ENCODE measurements at places on chromosomes 11 and 22. TPM values are rescaled to one million over a fixed set of nuclear protein-coding genes. Genes with fewer than 3 reads are reported as not detected.

DNA sequence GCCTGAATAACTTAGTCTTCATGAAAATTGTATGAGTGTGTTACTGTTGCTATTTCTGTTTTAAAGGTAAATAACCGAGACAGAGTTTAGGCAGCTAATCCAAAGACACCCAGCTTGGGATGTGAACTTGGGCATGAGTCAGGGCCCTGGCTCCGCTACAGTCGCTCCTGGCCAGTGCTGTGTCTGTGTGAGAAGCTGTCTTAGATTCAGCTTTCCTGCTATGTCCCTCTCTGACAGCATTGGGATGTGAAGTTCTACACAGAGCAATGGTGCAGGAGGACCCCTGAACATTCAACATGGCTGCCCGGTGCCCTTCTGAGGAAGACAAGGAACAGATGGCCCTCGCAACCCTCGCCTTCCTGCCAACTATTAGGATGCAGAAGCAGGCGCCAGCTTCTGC is 49.4 kb downstream of the GALNT18 start:
- H3K36me3 ChIP-seq = no peaks in the 10 kb centered on the region
- no peaks in the 10 kb centered on the region for H3K27me3 ChIP-seq
- DNase-seq = no peak
- no peak overlapping the region for H3K27ac ChIP-seq
- no peak overlapping the region for H3K4me3 ChIP-seq
- no peaks in the 10 kb centered on the region for H3K4me1 ChIP-seq

DNA sequence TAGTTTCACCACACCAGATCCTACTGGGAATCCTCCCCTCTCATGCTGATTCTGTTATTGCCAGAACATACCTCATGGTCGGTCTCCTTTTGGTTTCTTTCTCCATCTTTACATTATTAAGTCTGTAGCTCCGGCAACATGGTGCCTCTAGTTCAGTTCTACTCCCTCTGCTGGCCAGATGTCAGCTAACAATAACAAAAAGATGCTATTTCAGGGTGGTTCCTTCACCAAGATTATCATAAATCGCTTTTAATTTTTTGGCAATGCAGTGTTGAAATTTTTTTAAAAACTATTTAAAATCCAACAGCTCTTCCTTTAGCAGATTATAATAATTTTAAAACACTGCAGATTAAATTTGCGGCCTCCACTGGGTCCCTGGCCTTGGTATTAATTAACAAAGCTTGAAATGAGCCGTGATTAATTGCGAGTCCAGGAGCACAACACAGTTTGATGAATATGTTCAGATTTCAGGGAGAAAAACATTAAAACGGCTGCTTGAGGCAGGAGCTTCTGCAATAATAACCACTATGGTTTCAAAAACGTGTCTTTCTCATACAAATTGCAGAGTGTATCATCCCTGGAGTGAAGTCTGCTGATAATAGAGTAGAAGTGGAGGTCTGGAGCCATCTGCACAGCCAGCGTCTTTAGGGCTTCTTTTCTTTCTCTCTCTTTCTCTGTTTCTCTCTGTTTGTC is 492.9 kb upstream of the KIRREL3 start:
- H3K27me3 ChIP-seq = no peaks in the 10 kb centered on the region
- no peak for DNase-seq
- no peak overlapping the region for H3K4me3 ChIP-seq
- H3K36me3 ChIP-seq = no peaks in the 10 kb centered on the region
- no peaks in the 10 kb centered on the region for H3K4me1 ChIP-seq

DDIAS gene
- total RNA-seq = 0.38 TPM

TSSK2 gene
- total RNA-seq = not detected

DNA sequence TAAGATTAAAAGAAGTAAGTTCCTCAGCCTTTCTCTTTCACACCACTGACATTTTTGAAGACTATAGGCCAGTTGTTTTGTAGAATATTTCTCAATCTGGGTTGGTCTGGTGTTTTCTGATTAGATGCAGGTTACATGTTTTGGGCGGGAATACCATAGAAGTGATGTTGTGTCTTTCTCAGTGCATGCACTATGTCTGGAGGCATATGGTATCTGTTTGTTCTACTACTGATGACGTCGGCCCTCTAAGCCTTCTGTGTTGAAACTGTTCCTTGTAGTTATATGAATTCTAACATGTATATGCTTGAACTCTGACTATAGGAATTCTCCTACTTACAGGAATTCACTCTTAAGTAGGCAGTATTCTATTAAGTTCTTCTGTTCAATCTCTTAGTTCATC is 21.6 kb downstream of the ZFTA start:
- H3K36me3 ChIP-seq = no peaks in the 10 kb centered on the region
- DNase-seq = no peak
- H3K27ac ChIP-seq = no peak overlapping the region
- no peak overlapping the region for H3K4me3 ChIP-seq
- peaks cover 3% of the 10 kb centered on the region for H3K4me1 ChIP-seq

DNA sequence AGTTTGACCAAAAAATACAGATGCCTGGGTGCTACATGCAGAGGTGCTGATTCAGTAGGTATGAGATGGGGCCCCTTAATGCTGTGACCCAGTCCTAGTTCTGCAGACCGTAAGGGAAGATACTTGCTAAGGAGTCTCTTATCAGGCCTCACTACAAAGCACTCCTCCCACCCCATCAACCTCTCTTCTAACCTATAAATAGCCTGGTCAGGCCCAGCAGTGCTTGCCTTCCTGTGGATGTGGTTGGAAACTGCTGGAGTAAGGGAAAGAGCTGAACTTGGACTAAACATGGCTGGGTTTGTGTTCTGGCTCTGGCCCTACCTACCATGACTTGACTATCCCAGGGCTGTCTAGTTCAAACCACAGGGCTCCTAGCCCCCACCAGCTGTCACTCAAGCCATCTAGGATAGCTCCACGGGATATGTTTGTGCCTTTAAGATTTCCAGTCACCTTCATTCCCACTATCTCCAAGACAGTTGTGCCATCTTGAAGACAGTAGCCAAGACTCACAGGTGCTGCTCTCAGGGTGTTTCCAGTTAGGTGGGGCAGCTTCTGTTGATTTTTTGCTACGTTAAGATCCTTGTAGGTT is 9.5 kb upstream of the DKK3 start:
- DNase-seq = no peak
- H3K4me3 ChIP-seq = no peak overlapping the region
- no peak overlapping the region for H3K27ac ChIP-seq
- H3K27me3 ChIP-seq = no peaks in the 10 kb centered on the region
- H3K36me3 ChIP-seq = no peaks in the 10 kb centered on the region

- H3K4me1 ChIP-seq = no peaks in the 10 kb centered on the region
- DNase-seq = no peak
- no peak overlapping the region for H3K27ac ChIP-seq
Observed at GRCh38 chr11:116534270-116534975, 238.4 kb downstream of the BUD13 start.

GRCh38 chr11:2436521-2437031 is 7.7 kb downstream of the TRPM5 start:
- no peak overlapping the region for H3K27ac ChIP-seq
- no peaks in the 10 kb centered on the region for H3K27me3 ChIP-seq
- no peaks in the 10 kb centered on the region for H3K4me1 ChIP-seq

ROBO3 gene
- 6.0 TPM for total RNA-seq

DNA sequence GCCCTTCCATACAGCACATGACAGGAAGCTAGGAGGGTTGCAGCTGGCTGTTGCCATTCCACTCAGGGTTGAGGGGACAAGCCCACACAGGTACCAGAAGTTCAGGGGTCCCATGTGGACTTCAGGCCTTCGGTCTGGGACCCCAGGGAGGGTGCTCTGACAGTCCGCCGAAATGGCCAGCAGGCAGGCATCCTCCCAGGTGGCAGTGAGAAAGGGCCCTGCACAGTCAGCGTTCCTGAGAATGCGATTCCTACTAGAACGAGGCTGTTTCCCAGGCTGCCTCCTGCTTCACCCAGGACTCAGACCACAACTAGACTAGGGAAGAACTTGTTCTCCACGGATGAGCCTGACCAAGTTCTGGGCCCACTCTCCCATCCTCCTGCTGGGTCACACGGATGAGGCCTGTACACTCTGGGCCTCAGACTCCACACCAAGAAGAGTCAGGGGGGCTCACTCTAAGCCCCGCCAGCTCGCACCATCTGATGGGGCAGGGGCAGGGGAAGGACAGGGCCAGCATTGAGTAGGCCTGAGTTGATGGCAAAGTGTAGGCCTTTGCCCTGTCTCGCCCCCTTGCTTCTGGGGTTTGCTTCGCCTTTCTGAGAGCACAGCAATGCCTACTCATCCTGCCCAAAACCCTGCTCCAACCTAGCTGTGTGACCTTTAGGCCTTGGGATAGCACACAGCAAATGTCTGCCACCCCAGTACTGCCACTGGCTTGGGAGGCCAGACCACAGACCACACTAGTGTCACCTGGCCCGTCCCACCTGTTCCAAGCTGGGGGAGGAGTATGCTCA is 14.0 kb downstream of the KCNQ1OT1 start:
- DNase-seq = no peak
- H3K4me1 ChIP-seq = no peaks in the 10 kb centered on the region
- no peaks in the 10 kb centered on the region for H3K27me3 ChIP-seq
- no peak overlapping the region for H3K4me3 ChIP-seq
- no peak overlapping the region for H3K27ac ChIP-seq

GRCh38 chr11:45450189-45450588 is 164.0 kb upstream of the SYT13 start:
- H3K27me3 ChIP-seq = no peaks in the 10 kb centered on the region
- no peak overlapping the region for H3K4me3 ChIP-seq
- no peak overlapping the region for H3K27ac ChIP-seq
- no peaks in the 10 kb centered on the region for H3K4me1 ChIP-seq

DNA sequence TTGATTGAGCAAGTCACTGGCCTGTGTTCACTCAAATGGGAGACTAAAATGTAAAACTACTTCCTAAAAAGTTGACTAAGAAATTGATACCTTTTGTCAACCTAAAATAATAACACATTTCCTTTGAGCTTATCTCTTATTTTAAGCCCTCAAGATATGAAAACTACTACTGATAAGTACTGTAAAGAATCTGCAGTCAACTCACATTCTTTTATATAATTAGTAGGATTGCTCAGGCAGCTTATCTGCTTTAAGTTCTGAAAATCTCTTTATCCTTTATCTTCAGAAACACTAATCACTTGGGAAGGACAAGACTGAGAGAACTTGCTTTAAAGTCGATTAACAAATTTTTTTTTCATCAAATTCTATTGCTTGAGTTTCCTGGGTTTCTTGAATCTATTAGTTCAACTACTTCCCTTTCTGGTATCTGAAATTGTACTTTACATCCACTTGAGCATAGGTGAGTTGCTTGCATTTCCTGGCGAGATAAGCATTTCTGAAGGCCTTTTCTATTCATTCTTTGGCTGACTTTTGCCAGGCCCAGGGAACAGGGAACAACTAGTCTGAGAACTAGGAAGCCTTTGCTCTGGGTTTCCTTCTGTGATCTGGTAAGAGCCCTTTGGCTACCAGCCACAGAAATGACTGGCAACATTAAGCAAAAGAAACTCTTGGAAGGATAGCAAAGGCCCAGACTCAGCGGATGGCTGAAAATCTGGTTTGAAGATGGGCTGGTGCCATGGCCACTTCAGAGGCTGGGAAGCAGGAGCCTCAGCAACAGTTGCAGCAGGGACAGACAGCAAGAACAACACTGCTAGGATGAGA is 19.3 kb upstream of the CSRP3 start:
- H3K27me3 ChIP-seq = no peaks in the 10 kb centered on the region
- H3K27ac ChIP-seq = no peak overlapping the region
- H3K4me1 ChIP-seq = no peaks in the 10 kb centered on the region
- DNase-seq = no peak

DNA sequence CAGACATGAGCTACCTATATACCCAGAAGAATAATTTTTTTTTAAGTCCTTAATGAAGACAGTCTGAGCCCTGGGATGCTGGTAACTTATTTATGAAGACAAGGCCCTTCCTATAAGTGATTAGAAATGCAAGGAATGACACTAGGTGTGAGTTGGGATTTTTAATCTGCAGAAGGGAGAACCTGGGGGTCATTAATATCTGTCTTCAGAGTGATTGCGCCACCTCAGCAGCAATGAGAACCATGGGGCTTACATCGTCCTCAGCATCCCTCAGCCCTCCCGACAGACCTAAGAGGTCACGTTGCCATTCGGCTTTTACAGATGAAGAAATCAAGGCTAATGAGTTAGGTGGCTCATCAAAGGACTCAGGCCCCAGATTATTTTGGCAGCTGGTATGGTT is 55.6 kb downstream of the MCM5 start:
- H3K27ac ChIP-seq = no peak overlapping the region
- no peak for DNase-seq
- no peaks in the 10 kb centered on the region for H3K36me3 ChIP-seq
- H3K27me3 ChIP-seq = no peaks in the 10 kb centered on the region
- no peaks in the 10 kb centered on the region for H3K4me1 ChIP-seq
- no peak overlapping the region for H3K4me3 ChIP-seq

BEST1 gene
- 0.51 TPM for total RNA-seq

DNA sequence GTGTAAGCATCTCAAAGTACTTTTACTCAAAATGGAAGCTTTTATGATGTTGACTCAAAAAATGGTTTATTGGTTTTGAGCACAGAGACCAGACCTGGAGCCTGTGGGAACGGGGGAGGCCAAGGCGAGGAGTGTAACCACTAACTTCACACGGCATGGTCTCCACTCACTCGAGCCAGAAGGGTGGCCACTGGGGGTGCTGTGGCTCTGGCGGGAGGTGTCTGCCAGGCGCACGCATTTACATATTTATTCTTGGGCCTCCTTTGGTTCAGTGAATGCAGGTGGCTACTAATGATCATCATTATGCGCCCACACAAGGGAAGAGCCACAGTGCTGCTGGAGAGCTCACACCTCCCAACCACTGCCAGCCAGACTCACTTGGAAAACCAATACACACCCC is 64.6 kb downstream of the FLRT1 start:
- H3K36me3 ChIP-seq = no peaks in the 10 kb centered on the region
- H3K4me1 ChIP-seq = no peaks in the 10 kb centered on the region
- H3K27ac ChIP-seq = no peak overlapping the region
- H3K27me3 ChIP-seq = no peaks in the 10 kb centered on the region
- H3K4me3 ChIP-seq = no peak overlapping the region

SLC25A1 gene
- total RNA-seq = 38.3 TPM

DNA sequence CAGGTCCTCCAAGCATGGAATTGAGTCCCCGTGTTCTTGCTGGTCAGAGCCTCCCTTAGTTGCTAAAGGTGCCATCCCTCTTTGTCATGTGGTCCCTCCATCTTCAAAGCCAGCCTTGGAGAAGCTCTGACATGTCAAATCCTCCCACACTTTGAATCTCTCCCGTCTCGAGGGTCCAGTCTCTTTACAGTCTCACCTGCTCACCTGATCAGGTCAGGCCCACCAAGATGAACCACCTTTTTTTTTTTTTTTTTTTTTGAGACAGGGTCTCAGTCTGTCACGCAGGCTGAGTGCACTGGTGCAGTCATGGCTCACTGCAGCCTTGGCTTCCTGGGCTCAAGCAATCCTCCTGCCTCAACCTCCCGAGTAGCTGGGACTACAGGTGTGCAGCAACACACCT is 100.3 kb upstream of the PRR5 start:
- H3K27ac ChIP-seq = no peak overlapping the region
- H3K4me1 ChIP-seq = no peaks in the 10 kb centered on the region
- H3K36me3 ChIP-seq = no peaks in the 10 kb centered on the region
- no peaks in the 10 kb centered on the region for H3K27me3 ChIP-seq
- H3K4me3 ChIP-seq = no peak overlapping the region

GRCh38 chr11:67588136-67588503 is 4.5 kb downstream of the GSTP1 start:
- H3K27ac ChIP-seq = no peak overlapping the region
- no peak for DNase-seq
- H3K4me1 ChIP-seq = no peaks in the 10 kb centered on the region
- H3K36me3 ChIP-seq = no peaks in the 10 kb centered on the region
- H3K27me3 ChIP-seq = no peaks in the 10 kb centered on the region

OR6T1 gene
- not detected for total RNA-seq
